ENCODE measurements at places on chromosomes 1 and 21. TPM values are rescaled to one million over a fixed set of nuclear protein-coding genes. Genes with fewer than 3 reads are reported as not detected.

- no peaks in the 10 kb centered on the region for H3K27me3 ChIP-seq
- H3K4me1 ChIP-seq = no peaks in the 10 kb centered on the region
- DNase-seq = no peak
- no peak overlapping the region for H3K4me3 ChIP-seq
- H3K27ac ChIP-seq = no peak overlapping the region
These were observed 84.3 kb downstream of the NPHP4 start for GRCh38 chr1:5907966-5908365.

NSUN4 gene
- 22.3 TPM for total RNA-seq

DNA sequence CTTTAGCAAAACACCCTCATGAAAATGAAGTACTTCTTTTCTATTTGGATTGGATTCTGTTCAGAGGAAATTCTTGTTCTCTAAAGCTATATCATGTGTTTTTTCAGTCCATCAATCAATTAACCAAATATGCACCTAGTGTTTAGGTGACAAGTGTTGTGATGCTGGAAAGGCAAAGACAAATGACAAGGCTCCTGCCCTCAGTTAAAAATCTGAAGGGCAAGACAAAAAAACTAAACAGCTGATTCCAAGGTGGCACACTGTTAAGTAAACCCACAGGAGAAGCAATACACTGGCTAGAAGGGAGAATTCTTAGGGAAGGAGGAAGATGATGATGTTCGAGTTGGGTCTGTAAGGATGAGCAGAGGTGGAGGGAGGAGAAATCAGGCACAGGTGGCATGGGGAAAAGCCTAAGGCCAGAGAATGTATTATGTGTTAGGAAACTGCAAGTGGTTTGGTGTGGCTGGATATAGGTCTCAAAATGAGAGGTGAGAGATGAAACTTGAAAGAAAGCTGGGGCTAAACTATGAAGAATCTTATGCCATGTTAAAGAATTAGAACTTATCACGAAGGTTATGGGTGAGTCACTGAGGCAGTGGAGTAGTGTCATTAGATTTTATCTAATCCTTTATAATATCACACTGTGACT, 51.8 kb upstream of the GFI1 start:
- H3K27me3 ChIP-seq = no peaks in the 10 kb centered on the region
- peaks cover 38% of the 10 kb centered on the region for H3K36me3 ChIP-seq
- peak; percentile 16 for DNase-seq
- H3K4me3 ChIP-seq = peak overlapping the region; percentile 24
- H3K4me1 ChIP-seq = peaks cover 78% of the 10 kb centered on the region
- H3K27ac ChIP-seq = peak overlapping the region; percentile 92

DNA sequence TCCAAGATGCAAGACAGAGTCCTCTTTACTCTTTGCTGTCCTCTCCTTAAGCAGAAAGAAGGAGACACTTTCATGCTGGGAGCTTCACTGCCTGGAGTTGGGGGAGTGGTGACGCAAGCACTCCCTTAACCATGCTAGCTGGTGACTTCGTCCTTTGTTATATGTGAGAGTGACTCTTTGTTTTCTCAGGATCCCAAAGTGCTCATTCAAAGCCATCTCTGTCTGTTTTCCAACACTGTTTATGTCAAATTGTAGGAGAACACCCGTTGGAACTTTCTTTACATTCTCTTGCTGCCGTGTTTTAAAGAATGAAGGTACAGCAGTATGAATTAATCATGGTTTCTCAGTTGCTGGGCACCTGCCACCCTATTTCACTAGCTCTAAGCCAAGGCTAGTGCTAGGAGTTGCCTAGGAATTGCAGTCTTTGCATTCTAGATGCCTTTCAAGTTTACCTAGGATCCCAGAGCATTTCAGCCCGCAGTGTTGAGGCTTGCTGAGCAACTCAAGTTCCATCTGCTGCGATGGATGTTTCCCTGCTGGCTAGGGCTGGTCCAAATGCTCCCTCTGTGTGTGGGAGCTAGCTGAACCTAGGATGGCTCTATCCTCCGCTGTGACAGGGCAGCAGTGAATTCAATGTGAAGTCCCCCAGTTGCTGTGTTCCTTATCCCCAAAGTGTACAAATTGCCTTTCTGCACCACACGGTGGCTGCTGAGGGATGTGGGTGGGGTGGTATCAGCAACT, 82.6 kb upstream of the GPR52 start:
- no peaks in the 10 kb centered on the region for H3K36me3 ChIP-seq
- H3K27me3 ChIP-seq = no peaks in the 10 kb centered on the region
- no peaks in the 10 kb centered on the region for H3K4me1 ChIP-seq
- no peak overlapping the region for H3K4me3 ChIP-seq
- H3K27ac ChIP-seq = no peak overlapping the region
- DNase-seq = no peak

HHIPL2 gene
- total RNA-seq = 0.33 TPM

DNA sequence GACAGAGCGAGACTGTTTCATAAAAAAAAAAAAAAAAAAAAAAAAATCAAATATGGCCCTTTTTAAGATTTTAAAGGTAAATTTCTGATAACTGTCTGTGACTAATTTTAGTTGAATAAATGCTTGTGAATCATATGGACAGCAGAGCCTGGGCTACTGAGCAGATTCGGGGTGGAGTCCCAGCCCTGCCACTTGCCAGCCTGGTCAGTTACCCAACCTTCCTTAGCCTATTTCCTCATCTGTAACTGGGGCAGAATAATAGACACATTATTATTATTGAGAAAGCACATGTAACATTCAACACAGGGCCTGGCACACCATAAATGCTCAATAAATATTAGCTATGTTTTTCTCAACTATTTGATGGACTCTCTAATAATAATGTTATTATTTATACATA, 11.2 kb upstream of the H3-3A start:
- H3K27me3 ChIP-seq = peaks cover 5% of the 10 kb centered on the region
- H3K27ac ChIP-seq = no peak overlapping the region
- no peak for DNase-seq
- H3K36me3 ChIP-seq = no peaks in the 10 kb centered on the region
- H3K4me1 ChIP-seq = peaks cover 2% of the 10 kb centered on the region
- H3K4me3 ChIP-seq = no peak overlapping the region

- peak overlapping the region; percentile 91 for H3K27ac ChIP-seq
- H3K27me3 ChIP-seq = no peaks in the 10 kb centered on the region
- DNase-seq = no peak
- H3K36me3 ChIP-seq = peaks cover 55% of the 10 kb centered on the region
These were observed 17.4 kb downstream of the KIAA0319L start for GRCh38 chr1:35539824-35540261.

KCNJ9 gene
- not detected for total RNA-seq

RGS16 gene
- total RNA-seq = 2.0 TPM

FBLIM1 gene
- total RNA-seq = 0.12 TPM

GRCh38 chr1:52385376-52385775, 18.8 kb downstream of the ORC1 start:
- H3K4me1 ChIP-seq = no peaks in the 10 kb centered on the region
- peaks cover 57% of the 10 kb centered on the region for H3K36me3 ChIP-seq
- H3K27me3 ChIP-seq = no peaks in the 10 kb centered on the region
- DNase-seq = no peak
- H3K27ac ChIP-seq = no peak overlapping the region
- no peak overlapping the region for H3K4me3 ChIP-seq

CELA2A gene
- total RNA-seq = not detected

GRCh38 chr1:21633992-21634805, 35.0 kb downstream of the RAP1GAP start:
- H3K4me1 ChIP-seq = no peaks in the 10 kb centered on the region
- H3K36me3 ChIP-seq = no peaks in the 10 kb centered on the region
- H3K4me3 ChIP-seq = no peak overlapping the region
- no peak for DNase-seq
- no peak overlapping the region for H3K27ac ChIP-seq

KCNQ4 gene
- 0.23 TPM for total RNA-seq

GRCh38 chr1:96367791-96368190, 353.8 kb upstream of the PTBP2 start:
- H3K27me3 ChIP-seq = no peaks in the 10 kb centered on the region
- H3K27ac ChIP-seq = no peak overlapping the region
- DNase-seq = no peak
- no peaks in the 10 kb centered on the region for H3K36me3 ChIP-seq
- peaks cover 2% of the 10 kb centered on the region for H3K4me1 ChIP-seq
- no peak overlapping the region for H3K4me3 ChIP-seq

ST6GALNAC3 gene
- 0.25 TPM for total RNA-seq

DNA sequence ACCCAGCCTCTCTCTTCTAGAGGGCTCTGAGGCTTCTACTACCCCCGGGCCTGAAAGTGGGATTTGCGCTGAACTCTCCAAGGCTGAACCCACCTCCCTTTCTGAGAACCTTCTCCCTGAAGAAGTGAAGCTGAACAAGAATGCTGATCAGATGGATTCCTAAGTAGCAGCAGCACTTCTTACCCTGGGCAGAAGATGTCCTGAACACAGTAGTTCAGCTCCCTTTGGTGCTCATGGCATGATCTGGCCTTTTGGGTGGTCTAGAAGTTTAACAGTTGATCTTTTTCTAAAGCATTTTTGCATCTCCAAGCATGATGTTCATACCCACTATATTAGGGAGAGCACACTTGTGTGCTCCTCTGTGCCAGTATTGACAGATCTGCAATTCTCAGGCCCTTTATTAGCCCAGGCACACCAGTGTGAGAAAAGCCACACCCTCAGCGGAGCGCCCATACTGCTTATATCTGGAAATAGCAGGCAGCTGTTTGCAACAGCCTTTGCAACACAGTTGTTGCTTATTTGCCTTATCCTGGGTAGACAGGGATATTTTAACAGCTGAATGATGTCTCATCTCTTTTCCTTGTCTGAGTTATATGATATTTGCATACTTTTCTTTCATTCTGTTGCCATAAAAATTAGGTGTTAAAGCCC, 34.2 kb downstream of the CNN3 start:
- no peaks in the 10 kb centered on the region for H3K4me1 ChIP-seq
- H3K4me3 ChIP-seq = no peak overlapping the region
- H3K27me3 ChIP-seq = peaks cover 6% of the 10 kb centered on the region
- H3K36me3 ChIP-seq = no peaks in the 10 kb centered on the region
- DNase-seq = no peak

LENEP gene
- 1.0 TPM for total RNA-seq

TDRD10 gene
- not detected for total RNA-seq

TFF3 gene
- not detected for total RNA-seq

GRCh38 chr1:54944610-54945392, 35.6 kb upstream of the TMEM61 start:
- peaks cover 16% of the 10 kb centered on the region for H3K4me1 ChIP-seq
- H3K36me3 ChIP-seq = no peaks in the 10 kb centered on the region
- peak; percentile 78 for DNase-seq
- H3K27ac ChIP-seq = no peak overlapping the region

DNA sequence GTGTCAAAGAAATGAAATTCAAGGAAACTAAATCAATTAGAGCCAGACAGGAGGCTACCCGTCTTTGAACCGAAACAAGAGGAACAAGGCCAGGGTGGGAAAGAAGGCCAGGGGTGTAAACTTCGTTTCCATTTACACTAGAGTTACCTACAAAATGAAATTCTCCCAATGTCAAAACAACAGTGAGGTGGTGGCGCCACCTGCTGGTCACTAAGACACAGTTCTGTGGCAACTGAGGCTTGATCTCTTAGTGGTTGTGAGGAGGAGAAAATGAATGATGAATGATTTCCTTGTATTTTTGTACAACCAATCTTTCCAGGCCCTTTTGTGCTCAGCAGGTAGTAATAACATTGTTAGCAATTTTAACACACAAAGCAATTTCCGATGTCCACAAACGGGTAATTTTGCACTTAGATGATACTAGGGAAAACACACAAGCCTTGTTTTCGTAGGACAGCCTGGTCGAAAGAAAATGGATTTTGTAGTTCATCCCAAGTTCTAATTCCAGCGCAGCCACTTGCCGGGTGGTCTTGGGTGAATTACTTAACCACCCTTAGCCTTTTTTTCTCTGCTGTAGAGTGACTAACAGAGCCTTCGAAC, 54.8 kb upstream of the SOD1 start:
- no peaks in the 10 kb centered on the region for H3K36me3 ChIP-seq
- peak; percentile 76 for DNase-seq
- no peak overlapping the region for H3K4me3 ChIP-seq
- H3K4me1 ChIP-seq = peaks cover 3% of the 10 kb centered on the region

DNA sequence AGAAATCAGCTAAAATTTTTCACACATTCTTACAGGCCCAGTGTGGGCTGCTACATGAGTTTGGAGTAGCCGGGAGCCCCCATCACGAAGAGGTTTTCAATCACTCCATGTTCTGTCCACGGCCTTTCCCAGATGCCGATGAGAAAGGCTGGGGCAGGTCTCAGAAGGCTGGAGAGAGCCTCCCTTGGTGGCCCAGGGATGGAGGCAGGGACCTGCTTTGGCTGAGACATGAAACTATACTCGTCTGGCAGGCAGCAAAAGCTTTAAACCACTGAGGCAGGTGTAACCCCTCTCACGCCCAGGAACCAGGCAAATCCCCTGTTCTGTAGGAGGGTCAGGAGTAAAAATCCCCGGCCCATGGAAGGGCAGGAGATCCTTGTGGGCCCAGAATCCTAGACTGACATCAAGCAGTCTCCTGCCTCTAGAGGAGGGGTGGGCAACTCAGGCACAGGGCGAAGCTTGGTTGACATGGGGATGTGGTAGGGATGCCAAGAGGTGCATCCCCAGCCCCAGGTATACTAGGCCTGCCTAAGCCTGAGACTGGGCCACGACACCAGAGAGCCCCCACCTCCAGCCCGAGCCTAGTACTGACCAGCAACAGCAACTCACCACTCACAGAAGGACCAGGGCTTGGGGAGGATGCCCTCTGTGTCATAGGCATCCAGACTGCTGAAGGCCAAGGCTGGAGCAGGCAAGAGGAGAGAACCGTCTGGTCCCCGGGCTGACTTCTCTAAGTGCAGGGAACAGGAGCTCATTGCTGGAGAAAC, 9.1 kb downstream of the MMEL1 start:
- no peak overlapping the region for H3K4me3 ChIP-seq
- H3K4me1 ChIP-seq = no peaks in the 10 kb centered on the region
- DNase-seq = no peak
- peaks cover 21% of the 10 kb centered on the region for H3K27me3 ChIP-seq

DNA sequence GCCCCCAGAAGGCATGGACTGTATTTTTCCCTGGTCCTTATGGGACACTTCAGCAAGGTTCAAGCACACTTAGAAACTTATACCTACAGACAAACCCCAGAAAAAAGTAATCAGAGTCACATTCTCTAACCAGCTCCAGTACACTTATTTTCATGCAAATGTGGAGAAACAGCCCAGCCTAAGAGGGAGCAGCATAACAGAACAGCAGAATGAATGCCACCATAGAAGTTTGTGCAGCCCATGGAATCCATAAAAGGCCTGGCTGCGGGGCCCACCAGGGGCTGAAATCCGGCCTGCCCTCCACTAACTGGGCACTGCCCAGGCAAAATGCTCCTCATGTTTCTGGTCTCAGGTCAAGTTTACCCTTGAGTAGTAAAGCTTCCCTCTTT, 60.4 kb upstream of the ATP1A1 start:
- H3K36me3 ChIP-seq = no peaks in the 10 kb centered on the region
- H3K27ac ChIP-seq = no peak overlapping the region
- no peak overlapping the region for H3K4me3 ChIP-seq
- no peak for DNase-seq

GRCh38 chr1:192888574-192888973, 79.7 kb downstream of the RGS2 start:
- H3K4me3 ChIP-seq = no peak overlapping the region
- H3K36me3 ChIP-seq = no peaks in the 10 kb centered on the region
- H3K27me3 ChIP-seq = no peaks in the 10 kb centered on the region
- peaks cover 6% of the 10 kb centered on the region for H3K4me1 ChIP-seq
- no peak for DNase-seq
- no peak overlapping the region for H3K27ac ChIP-seq
